GM23338 (cell line): ENCODE measurements at places on chromosomes 3 and 15.

DNA sequence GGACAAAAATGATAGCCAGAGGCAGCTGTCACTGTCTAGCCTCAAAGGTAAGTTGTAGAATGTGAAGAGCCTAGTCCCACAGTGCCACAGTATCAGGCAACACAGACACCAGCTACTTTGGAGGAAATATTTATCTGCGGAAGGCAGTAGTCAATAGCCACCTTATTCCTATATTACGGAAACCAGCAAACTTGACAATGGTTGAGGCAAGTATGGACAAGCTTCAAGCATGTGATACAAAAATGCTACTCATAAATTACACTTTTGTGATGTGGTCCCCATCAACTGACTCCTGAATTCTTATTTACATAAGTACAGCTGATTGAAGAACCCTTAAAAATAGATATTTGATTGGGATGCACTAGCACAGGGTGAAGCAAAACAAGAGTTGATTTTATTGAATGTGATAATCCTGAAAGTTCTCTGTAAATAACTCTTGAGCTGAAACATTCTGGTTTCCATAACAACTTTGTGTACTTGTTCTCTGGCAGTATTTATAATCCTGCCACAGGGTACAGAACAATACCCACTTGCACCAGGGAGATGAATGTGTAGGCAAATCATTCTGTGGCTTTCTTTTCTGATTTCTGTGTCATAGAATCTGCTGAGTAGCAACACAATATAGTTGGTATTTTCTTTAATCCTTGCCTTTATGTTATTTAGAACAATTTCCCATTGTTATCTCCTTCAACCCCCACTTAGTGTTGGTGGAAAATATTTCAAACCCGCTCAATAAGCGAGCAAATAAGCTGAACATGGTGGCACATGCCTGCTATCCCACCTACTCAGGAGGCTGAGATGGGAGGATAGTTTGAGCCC lies at the start of gene ANKUB1:
Gene ANKUB1, minus strand, starts transcription at position 103 of the 819 bp plus-strand sequence. CDS start 188 bp downstream, outside the sequence.
- DNase-seq: no peak

GRCh38 chr15:49343546-49343945 lies 79.5 kb upstream of the FGF7 start:
- DNase-seq: peak; percentile 14

GRCh38 chr3:128297401-128298138 lies 144.3 kb downstream of the EEFSEC start:
- no peak for DNase-seq

GRCh38 chr15:47184003-47184907 lies 533.0 kb upstream of the SEMA6D start:
- peak; percentile 74 for DNase-seq

GRCh38 chr3:140365872-140366697 lies 311.8 kb upstream of the TRIM42 start:
- DNase-seq: no peak

DNA sequence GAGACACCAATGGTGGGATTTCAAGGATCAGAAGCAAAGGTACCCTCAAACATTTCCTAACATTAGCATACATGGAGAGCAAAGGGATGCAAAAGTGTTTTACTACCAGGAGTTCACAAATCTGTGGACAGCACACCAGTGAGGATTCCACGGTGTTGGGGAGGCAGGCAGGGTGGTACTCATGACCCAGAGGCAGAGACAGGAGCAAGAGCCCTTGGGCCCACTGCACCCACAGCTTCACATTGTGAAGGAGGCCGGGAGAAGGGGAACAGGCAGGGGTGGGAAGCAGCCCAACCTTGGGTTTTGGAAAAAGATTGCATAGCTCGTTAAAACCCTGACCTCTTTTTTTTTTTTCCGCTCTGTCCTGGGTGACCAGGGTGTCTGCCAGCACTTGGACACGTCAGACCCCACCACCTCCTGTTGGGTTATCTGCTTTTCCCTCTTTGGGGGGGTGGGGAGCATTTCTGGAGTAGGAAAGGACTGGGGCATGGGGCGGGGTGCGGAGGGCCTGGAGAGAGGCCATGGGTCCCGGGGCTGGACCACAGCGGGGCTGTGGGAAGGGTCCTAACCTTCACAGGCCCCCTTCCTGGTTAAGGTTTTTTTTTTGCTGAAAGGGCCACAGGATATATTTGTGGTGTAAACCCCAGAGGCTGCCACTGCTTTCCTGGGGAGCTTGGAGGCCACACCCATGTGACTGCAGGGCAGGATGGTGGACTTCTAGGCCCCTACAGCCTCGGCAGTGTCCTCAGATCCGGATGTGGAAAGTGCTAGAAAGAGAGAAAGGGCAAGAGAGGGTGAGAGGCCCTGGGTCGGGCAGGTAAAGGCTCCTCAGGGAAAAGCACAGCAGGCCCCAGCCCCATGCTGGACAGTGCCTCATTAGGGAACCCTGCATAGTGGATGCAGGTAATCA lies 12.5 kb downstream of the SH2D7 start:
- no peak for DNase-seq

GRCh38 chr3:31946484-31947081 lies 34.5 kb downstream of the OSBPL10 start:
- DNase-seq: peak; percentile 40

GRCh38 chr3:117719316-117719926 lies 1009.8 kb downstream of the TUSC7 start:
- DNase-seq: peak; percentile 63

- no peak for DNase-seq
These were observed 28.0 kb downstream of the GLDN start for GRCh38 chr15:51369451-51369761.

DNA sequence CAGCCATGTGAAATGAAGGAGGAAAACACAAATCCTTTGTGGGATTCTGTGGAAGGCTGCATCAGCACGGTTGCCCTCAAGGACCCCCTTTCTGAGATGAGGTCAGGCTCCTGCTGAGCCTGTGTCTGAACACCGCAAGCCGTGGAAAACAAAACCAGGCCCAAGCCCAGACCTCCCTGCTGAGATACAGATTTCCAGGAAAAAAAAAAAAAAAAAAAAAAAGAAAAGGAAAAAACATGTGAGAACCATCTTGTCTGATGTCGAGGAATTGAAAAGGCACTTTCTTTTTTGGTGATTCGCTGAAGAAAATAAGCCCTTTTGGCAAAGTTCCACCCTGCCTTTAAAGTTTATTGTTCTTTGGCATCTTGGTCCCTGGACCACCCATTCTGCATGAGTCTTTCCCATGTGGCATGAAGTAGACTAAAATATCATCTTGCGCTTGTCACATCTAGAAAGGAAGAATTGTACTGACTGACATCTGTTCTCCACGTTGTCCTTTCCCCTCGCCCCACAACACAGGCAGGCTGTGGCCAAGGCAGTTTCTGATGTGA lies 117.6 kb downstream of the CHST2 start:
- DNase-seq: no peak

DNA sequence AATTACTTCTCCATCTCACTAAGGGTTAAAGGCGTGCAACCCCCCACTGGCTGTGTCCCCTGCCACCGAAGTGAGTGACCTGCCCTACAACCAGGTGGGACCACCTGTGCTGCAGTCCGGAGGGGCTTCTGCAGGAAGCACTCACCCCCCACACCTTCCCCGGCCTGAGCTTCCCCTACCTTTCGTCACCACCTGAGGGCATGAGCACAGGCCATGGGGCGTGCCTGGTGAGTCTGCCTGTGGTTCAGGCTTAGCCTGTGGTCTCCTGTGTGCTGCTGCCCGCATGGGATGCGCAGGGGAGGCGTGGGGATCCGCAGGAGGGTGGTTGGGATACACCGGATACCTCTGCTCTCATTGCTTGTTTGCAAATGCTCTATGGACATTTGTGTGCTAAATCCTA lies 46.0 kb downstream of the KLHL25 start:
- peak; percentile 69 for DNase-seq

DNA sequence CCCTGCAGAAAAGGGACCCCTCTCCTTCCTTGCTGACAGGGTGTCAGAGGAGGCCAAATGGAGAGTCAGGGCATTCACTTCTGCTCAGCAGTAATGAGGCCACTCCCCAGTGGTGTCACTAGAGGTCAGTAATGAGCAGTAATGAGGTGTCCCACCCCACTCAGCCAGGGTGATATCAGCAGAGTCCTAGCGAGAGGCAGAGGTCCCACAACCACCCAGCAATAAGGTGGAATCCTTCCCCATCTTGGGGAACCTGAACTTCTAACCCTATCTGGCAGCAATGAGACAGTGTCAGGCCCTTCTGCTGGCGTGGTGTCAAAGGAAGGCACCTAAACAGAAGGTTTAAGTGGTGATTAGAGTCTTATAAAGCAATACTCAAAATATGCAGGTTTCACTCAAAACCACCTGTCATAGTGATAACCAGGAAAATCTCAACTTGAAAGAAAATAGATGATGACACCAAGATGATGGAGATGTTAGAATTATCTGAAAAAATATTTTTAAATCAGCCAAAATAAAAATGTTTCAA lies 12.9 kb downstream of the OCA2 start:
- DNase-seq: peak; percentile 84

- DNase-seq: no peak
These were observed 33.8 kb upstream of the GREM1 start for GRCh38 chr15:32683906-32684584.

- DNase-seq: peak; percentile 54
These were observed 34.9 kb downstream of the AMOTL2 start for GRCh38 chr3:134339331-134339730.

DNA sequence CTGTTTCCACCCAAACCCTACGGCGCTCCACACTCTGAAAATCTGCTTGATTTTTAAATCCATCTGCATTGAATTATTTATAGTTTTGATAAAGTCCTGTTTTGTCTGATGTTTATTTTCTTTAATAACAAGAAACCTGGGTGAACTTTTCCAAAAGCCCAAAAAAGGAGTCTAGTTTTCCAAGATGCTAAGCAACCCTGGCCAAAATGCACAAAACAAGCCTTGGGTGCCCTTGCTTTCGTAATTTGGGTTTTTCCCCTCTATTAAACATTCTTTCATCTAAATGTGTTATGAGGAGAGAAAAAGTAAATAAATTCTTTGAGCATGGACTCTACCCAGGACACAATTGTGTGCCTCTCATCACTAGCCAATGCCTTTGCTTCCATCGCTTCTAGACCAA lies 468.9 kb downstream of the MCTP2 start:
- DNase-seq: no peak

DNA sequence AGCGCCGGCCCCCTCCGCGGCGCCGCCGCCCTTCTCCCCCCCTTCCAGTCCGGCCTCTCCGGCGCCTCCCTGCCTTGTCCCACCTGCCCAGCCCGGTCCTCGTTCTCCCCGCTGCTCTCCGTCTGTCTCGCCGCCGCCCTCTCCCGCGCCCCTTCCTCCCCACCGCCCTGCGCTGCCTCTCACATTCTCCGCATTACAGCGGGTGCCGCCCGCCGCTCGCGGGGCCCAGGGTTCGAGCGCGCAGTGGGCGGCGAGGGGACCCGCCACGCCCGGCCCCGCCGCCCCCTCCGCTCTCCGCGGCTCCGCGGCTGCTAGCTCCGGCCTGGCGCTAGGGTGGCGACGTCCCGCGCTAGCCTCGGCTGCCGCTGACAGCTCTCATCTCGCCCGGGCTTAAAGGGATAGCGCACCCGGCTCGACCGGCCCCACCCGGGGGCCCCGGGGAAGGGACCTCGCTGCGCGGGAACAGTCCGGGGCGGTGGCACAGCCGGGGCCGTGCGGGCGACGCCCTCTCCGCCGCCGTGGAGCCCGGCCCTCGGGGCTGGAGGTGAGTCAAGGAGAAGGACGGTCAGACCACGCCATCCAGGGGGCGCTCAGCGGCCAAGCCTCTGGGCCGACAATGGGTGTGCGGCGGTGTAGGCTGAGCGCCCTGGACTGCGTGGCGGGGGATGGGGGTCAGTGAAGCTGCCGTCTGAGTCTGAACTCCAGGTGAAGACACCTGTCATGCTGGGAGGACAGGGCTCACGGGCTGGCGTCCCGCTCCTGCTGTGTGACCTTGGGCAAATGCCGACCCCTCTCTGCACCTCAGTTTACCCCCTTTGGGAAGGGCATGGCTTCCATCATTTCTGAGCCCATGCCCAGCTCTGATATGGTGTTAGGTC lies 187.4 kb upstream of the LINGO1 start:
- peak; percentile 76 for DNase-seq

DNA sequence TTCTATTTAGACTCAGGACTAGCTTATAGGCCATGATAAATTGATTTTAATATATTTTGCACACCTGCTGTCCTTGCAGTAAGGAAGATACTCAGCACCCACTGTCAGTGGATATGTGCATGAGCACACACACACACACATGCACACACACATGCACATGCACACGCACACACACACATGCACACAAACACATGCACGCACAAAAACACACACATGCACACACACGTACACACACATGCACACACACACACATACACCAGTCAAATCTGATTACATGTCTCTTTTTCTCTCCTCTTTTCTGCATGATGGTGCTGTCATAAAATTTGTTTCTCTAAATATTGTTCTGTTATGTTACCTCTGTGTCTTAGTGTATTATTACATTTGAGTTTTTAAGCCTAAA lies 87.3 kb upstream of the OSTN start:
- DNase-seq: no peak

GRCh38 chr3:133881939-133882825 lies 13.5 kb downstream of the RAB6B start:
- no peak for DNase-seq
